Sigmoid colon (tissue), 7 donors: ENCODE measurements at places on chromosomes 4 and X. TPM values are rescaled to one million over a fixed set of nuclear protein-coding genes. Genes with fewer than 3 reads are reported as not detected.

DNA sequence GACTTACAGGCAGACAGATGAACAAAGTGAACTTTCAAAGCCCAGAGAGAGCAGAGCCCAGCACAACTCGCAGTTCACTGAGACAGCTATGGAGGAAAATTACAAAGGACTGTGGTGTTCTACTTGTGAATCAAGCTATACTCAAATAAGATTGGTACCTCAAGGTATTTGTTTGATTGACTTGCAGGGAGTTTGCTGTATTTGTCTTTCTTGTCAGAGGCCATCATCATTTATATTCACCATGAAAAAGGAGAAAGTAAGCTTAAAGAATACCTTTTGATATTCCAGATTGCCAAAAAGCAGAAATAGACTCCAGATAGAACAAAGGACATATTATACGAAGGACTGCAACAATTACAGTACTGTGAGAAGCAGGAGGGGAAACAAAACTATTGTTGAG lies 1047.9 kb downstream of the RPA4 start:
- H3K36me3 ChIP-seq = no peaks in the 10 kb centered on the region
- DNase-seq = no peak
- no peak overlapping the region for H3K4me3 ChIP-seq

GRCh38 chr4:80307774-80308465 lies 27.6 kb upstream of the CFAP299 start:
- H3K27me3 ChIP-seq = no peaks in the 10 kb centered on the region
- H3K27ac ChIP-seq = peak overlapping the region; percentile 63
- peak overlapping the region; percentile 11 for H3K4me3 ChIP-seq
- H3K4me1 ChIP-seq = peaks cover 16% of the 10 kb centered on the region
- no peaks in the 10 kb centered on the region for H3K36me3 ChIP-seq

Gene HMX1
- total RNA-seq = not detected

Gene PABPC4L
- 1.8 TPM for total RNA-seq

GRCh38 chr4:4260185-4260751 lies 12.2 kb upstream of the TMEM128 start:
- no peak overlapping the region for H3K27ac ChIP-seq
- no peak overlapping the region for H3K4me3 ChIP-seq
- DNase-seq = no peak
- no peaks in the 10 kb centered on the region for H3K4me1 ChIP-seq
- H3K27me3 ChIP-seq = no peaks in the 10 kb centered on the region
- H3K36me3 ChIP-seq = no peaks in the 10 kb centered on the region
